ENCODE measurements at places on chromosomes 4 and X.

DNA sequence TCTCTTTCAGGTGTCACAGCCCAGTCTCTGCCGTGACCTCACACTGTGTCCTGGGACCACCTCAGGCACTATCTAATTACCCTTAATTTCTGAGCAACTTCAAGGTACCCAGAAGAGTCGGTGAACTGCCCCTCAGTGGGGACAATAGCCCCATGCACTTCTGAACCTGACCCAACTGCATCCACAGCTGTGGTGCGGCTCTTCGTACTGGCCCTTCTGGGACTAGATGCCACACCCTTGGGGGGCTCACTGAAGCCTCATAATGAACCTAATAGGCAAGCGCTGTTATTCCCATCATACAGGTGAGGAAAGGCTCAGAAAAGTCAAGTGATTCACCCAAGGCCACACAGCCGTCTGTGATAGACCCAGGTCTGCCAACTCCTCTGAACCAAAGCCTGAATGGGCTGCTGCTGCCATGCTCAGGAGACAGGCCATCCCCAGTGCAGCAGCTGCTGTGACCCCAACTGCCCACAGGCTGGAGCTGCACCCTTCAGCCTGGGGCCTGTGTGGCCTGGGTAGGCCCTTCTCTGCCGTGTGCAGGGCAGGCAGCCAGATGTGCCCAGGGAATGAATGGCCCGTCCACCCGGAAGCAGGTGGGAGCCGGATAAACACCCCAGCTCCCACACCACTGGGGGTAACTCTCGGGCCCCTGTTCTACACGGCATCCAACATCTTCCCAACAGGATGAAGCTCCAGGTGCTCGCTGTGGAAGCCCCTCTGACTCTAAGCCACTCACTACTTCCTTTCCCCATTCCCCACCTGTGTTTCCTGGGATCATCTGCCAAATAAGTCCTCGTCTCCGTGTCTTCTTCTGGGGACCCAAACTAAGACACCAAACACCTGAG, 35.9 kb downstream of the HMX1 start:
- DNase-seq: peak; percentile 60

DNA sequence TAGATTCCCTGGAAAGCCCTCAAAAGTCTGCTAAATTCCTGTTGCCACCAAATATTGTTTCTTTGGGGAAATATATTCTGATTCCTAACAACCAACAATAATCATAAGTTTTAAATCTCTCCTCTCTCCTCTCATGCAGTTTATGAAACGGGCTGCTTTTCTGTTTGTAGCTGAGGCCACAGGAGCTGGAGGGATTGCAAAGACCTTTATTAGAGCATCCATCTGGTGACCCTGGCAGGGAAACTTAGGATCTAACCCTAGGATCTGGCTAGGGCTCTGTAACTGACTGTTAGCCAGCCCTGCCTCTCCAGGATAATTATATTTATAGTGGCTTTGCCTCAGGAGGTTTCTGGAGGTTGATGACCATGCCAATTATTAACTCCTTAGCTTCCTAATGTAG, 56.9 kb downstream of the SMAD1 start:
- DNase-seq: no peak

DNA sequence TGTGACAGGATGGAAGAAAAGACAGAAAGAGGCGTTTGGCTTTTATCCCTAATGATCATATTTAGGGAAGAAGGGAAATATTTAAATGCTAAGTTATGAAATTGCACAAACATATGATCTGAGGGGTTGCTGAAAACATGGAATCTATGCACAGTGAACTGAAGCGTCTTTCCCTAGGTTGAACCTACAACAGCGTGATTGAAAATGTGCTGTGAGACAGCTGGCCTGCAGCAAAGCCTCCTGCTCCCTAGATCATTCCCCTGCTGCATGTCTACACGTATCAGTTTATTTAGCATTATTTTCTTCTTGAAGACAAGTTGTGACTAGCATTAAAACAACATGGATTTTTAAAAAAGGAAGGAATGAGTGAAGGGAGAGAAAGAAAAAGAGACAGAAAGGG, 272.5 kb upstream of the TRAM1L1 start:
- DNase-seq: no peak

DNA sequence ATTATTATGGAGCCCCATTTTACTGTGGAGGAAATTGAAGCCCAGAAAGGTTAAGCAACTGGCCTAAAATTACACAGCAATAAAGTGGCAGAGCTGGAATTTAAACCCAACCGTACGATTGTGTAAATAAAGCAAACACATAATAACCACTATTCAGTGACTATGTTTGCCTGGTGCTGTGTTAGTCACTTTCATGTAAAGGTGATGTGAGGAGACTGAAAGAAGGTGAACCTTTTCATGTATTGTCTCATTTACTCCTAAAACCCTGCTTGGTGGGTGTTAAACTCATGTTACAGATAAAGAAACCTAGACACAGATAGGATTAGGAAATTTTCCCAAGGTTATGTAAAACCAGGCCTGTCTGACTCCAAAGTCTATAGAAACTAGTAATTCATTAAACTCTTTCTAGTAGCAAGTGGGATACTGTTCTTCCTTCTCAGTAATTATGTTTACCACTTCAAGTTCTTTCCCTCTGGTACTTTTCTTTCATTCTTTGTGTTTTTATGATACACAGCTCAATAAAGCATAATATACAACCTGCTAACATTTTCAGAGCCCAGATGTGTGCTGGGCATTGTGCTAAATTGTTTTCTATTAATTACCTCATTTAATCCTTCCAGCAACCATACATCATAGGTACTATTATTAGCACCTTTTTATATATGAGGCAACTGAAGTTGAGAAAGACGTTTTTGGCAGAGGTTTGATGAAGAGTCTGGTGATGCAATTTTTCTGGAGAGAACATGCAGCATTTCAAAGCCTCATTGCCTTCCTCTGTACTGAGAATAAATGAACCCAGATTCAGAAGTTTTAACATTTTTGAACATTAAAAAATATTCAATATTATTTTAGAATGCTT, 202.7 kb downstream of the SPRY1 start:
- DNase-seq: no peak

- no peak for DNase-seq
These were observed 169.9 kb downstream of the DCLK2 start for GRCh38 chr4:150248181-150248580.

DNA sequence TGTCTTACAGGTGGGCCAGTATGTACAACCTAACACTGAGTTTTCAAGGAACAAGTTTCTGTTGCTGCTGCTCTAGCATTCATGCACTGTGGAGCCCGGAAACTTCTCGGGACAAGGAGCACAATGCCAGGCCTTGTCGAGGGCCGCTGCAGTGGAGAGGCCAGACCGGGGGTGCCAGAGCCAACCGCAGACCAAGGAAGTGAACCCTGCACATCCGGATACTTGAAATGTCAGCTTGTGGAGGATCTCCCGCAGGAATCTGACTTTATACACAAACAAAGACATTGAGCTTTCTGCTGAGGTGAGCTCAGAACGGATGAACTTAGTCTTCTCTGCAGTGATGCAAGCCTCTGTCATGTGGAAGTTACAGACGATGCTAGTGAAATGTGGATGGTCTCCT, 99.5 kb downstream of the ZNF827 start:
- DNase-seq: no peak

DNA sequence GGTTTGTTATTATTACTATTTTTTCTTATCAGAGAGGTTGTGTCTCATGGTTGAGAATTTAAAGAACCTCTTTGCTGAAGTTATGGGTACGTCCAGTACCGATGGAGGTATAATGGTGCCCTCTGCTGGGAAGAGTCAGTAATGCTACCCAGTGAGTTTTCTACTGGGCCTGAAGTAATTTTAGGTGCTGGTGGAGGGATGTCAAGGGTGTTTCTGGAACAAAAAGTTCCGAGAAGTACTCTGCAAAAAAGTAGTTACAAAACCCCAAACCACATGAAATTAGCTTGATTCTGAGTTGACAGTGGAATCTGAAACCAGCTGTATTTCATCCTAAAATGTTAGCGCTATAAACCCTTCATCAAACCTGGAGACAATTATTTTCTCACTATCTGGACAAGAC, 102.5 kb upstream of the MID1 start:
- no peak for DNase-seq

- no peak for DNase-seq
These were observed 48.3 kb downstream of the PDE5A start for GRCh38 chr4:119580293-119580692.

- no peak for DNase-seq
These were observed 15.0 kb downstream of the APELA start for GRCh38 chr4:164892018-164892417.

DNA sequence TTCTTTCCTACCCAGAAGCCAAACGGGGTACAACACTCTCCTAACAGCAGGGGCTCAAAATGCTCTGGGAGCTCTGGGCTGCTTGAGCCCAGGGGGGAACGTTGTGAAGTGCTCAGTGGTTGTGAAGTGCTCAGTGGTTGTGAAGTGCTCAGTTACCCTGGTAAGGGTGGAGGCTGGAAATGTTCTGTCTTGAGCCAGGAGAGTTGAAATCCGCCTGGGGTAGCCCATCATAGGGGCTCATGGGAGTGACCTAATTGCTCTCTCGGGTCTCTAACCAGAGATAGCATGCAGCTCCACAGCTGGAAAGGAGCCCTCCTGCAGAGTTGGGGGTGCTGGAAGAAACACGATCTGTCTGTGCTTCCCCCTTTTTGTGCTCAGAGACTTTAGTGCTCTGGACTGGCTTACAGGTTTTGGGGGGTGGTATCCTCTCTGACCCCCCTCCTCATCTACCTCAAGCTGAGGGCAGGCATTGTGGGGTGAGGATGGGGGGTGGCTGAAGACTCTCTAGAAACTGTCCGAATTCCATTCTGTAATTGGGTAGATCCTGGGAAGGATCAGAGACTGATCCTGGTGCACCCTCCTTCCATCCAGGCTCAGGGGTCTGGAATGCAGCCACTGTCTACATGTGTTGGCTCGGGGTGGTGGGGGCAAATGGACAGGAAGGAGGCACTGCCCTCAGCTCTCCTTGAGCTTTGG, 2.7 kb downstream of the EFNB1 start:
- DNase-seq: no peak

GRCh38 chrX:44352758-44353157, 9.3 kb upstream of the EFHC2 start:
- no peak for DNase-seq

DNA sequence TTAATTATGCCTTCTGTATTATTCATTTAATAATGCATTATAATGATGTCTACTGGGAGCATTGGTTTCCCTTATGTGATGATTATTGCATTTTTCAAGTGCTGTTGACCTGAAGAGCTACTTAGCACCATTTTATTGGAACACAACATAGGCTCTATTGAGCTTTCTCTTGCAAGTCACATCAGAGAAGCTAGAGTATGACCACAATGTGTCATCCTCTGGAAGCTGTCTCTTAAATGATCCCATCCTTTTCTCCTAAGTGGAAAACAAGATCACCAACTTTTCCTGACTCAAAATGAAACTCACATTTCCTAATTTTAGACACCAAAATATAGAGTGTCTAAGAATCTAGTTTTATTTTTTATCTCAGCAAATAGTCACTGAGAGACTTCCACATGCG, 1451.9 kb downstream of the PCDH7 start:
- DNase-seq: no peak

GRCh38 chr4:118773429-118773792, 62.5 kb downstream of the SEC24D start:
- DNase-seq: no peak

DNA sequence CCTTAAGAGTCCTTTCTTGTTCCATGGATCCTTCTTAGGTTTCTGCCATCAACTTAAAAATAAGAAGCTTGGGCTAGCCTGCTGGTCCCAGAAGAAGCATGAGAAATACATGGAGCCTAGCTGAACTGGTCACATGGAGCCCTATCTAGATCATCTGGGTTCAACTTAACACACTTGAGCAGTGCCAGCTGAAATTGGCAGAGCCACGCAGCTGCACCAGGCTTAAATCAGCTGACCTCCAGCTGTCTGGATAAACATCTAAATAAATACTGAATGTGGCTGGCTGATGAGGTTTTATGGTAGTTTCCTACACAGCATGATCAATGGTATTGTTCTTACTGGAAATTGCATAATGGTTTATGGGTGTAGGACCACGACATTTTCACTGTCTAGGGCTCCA, 598.4 kb upstream of the FAM241A start:
- DNase-seq: no peak

DNA sequence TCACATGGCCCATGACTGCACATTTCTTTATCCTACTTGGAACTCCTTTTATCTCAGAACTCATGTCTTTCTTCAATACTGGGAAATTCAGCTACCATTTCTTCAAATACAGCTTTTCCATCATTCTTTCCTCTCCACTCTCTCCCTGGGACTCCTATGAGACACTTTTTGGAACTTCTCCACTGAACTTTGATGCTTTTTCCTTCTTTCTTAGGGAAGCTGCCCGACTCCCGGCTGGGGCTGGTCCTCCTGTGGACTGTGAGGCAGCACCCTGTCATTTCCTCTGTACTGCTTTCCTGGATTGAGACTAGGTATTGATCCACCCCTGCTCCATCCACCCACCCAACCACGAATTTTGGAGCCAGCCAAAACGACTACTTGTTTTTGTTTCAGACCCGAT, 40.0 kb downstream of the ZFYVE28 start:
- DNase-seq: no peak

DNA sequence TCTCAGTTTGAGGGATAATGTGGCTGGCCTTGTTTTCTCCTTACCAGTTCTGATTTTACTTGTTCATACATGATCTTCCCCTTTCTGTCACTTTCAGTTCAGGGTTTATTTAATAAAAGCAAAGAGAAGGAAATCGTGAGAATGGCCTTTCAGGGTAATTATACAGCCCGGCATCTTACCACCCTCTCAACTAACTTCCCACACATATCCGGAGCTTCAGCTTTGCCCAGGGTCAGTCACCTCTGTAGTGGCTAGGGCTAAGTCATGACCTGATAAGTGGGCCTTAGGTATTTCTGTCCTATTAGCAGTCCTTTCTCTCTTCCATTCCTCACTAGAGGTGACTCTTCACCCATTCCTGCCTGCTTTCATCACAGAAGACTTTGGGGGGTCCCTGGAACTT, 15.8 kb downstream of the TRPC5 start:
- DNase-seq: no peak

DNA sequence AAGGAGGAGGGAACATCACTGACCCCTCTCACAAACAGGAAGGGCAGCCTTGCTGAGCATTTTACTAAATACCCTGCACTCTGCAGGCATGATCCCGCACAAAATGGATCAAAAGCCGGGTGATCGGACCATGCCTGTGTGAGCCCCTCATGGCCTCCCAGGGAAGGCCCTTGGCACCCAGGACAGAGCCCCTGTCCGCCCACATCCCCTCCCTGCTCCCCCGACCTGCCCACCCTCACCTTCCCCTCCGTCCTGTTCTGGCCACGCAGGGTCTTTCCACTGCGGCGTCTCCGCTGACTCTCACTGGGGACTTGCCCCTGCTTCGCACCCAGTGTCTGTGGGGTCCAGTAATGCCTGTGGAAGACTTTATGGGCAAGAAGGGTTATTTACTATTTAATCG, 105.0 kb downstream of the HMX1 start:
- peak; percentile 62 for DNase-seq

GRCh38 chr4:125492957-125493356, 178.2 kb downstream of the FAT4 start:
- no peak for DNase-seq

- DNase-seq: no peak
These were observed 157.1 kb downstream of the AMELX start for GRCh38 chrX:11450354-11450753.
